A549 treated with Hydrocortisone at 1 μM for 4 hours (cell line): ENCODE measurements at places on chromosomes 2 and 18. TPM values are rescaled to one million over a fixed set of nuclear protein-coding genes. Genes with fewer than 3 reads are reported as not detected.

TTC32 gene
- 10.7 to 13.5 TPM (median 12.2 TPM) in 5 replicates for total RNA-seq

KLHL41 gene
- total RNA-seq = 0.13 to 0.31 TPM (median 0.18 TPM) in 5 replicates

FRZB gene
- 0.03 to 0.10 TPM (median 0.08 TPM) in 5 replicates for total RNA-seq

KIAA2012 gene
- not detected in 5 replicates for total RNA-seq

ECEL1 gene
- 0.09 to 0.37 TPM (median 0.15 TPM) in 5 replicates for total RNA-seq

PLGLB1 gene
- total RNA-seq = 0.36 to 0.82 TPM (median 0.49 TPM) in 5 replicates
